GM04504 (cell line): ENCODE measurements at places on chromosomes 16 and 17.

- DNase-seq = no peak
Measured at GRCh38 chr17:68320311-68320865, 29.1 kb downstream of the ARSG start.

DNA sequence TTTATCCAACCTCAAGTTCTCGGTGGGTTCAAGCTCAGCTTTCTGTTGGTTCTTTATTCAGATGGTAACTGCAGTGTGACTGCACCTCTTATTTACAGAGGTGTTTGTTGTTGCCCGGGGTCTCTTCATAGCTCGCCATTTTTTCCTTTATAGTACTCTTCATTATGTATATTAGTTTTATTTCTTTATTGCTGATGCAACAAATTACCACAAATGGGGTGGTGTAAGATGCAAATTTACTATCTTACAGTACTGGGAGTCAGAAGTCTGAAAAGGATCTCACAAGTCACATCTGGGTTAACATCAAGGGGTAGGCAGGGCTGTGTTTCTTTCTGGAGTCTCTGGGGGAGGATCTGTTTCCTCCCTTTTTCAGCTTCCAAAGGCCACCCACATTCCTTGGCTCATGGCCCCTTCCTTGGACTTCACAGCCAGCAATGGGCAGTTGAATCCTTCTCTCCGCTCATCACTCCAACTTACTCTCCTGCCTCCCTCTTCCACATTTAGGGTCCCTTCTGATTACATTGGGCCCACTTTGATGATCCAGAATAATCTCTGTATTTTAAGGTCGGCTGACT is 241.2 kb downstream of the HAPSTR1 start:
- no peak for DNase-seq

DNA sequence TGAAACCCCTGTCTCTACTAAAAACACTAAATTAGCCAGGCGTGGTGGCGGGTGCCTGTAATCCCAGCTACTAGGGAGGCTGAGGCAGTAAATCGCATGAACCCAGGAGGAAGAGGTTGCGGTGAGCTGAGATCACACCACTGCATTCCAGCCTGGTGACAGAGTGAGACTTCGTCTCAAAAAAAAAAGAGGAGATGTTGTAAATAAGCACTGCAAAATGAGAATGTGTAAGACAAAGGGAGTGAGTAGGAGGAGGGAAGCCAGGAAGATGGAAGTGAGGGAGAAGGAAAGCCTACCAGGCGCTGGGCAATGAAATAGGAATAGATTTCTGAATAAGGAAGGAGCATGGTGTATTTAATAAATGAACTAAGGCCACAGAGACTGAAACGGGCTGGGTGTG is 8.7 kb upstream of the PRPF8 start:
- DNase-seq = no peak

- no peak for DNase-seq
Measured at GRCh38 chr16:84183911-84184591, 2.8 kb downstream of the TAF1C start.

GRCh38 chr17:38456031-38456815 is 28.0 kb downstream of the ARHGAP23 start:
- no peak for DNase-seq

DNA sequence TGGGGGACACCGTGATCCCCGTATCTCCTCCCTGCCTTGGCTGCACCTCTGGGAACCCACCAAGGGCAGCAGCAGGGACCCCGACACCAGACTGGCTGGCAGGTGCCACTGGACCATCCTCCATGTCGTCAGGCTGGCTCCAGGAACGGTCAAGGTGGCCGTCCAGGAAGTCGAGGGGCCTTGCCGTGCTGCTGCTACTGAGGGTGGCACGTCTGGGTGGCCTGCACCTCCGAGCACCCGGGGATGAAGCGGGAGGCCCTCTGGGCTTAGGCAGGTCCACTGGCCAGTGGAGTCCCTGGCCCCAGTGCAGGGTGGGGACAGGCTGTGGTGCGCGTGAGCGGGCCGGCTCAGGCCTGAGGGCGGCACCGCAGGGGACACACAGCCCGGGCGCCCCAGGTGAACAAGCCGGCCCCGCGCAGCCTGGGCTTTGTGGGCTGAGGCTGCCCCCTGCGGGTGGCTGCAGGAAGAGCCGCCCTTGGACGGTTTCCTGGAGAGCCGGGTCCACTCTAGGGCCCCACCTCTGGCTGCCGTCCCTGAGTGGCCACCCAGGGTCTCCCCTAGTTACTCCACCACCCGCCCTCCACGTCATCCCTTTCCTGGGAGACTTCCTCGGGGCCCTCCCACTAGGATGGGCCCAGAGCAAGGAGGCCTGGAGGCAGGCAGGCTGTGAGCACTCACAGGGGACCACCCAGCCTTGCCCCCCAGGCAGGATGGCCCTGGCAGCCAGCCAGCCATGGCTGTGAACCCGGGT is 42.8 kb upstream of the ZC3H18 start:
- no peak for DNase-seq

DNA sequence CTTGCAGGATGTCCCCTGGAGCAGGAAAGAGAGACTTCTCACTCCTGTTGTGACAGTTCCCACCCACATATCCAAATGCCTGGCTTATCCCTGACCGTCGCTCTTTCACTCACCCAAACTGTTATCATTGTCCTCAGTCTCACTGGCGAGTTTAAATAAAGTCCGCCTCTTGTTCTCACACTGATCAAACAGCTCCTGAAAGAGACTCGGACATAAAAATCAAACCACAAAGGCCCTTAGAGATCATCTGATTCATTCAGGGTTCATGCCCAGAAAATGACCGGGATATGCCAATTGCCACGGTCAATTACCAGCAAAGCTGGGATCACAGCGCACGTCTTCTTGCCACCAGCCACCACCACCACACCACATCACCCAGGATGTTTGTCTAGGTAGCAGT is 19.9 kb downstream of the GGA3 start:
- DNase-seq = no peak

- no peak for DNase-seq
Measured at GRCh38 chr17:16922386-16923096, 49.4 kb downstream of the TNFRSF13B start.

- no peak for DNase-seq
Measured at GRCh38 chr16:782258-782657, 5.9 kb downstream of the RPUSD1 start.

- DNase-seq = no peak
Measured at GRCh38 chr16:25253322-25253721, 4.3 kb downstream of the ZKSCAN2 start.

GRCh38 chr17:29061036-29061435 is 18.1 kb downstream of the PIPOX start:
- no peak for DNase-seq

DNA sequence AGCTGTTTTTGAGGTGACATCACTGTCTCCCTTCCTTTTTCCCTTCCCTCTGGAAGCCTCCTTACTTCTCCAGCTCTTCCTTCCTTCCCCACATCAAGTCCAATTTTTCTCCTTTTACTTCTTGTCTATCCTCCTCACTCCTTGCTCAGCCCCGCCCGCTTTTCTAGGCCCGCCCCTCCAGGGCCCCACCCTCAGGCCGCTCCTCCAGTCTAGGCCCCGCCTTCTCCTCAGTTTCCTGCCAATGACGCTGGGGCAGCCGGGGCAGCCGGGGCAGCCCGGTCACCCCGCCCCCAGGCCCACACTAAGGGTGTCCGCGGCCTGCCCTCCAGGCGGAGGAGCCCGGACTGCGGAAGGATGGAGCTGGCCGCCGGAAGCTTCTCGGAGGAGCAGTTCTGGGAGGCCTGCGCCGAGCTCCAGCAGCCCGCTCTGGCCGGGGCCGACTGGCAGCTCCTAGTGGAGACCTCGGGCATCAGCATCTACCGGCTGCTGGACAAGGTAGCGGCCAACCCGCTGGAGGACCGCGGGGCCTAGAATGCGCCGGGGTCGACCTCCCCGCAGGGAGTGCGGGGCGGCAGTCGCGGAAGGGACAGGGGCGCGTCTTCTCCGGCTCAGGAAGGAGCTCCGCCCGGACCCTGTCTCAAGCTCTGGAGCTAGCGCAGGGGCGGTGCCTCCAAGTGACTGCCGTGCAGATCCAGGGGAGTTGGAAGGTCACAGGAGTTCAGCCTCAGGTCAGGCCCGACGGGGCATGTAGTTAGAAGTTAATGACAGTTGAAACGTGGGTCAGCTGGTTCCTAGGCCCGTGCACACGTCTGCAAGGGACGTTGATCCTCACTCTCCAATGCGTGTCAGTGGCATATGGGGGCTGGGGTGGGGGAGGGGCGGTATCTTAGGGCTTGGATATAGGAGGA is at the start of gene PCTP:
PCTP (plus strand) TSS at position 302 of the 908 bp plus-strand sequence; CDS start at position 355, 53 bp downstream.
- DNase-seq = peak; percentile 86

DNA sequence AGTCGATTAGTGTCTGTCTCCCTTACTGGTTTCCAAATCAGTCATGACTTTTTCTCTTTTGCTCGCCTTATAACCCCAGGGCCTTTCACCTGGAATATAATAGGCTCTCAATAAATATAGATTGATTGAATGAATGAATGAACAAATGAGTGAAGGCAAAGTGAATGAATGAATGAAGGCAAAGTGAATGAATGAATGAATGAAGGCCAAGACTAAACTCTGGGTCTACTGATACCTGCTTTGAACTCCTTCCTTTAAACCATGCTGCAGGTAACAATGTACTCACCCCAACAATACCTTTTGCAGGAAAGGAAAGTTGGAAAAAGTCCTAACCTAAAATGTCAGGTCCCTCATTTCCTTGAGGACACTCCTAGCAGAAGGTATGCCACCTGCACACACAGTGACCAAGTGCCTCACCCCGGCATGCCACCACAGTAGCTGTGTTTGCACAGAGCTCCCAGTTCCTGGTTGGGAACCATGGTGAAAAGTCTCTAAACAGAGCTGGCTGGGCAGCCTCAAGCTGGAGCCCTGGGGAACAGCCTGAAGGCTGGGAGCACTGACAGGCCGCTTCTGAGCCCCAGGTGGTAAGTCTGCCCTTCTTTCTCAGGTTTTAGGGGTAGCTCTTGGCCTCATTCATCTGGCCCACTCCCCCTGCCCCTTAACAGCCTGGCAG is 42.7 kb upstream of the ANKFN1 start:
- DNase-seq = no peak

DNA sequence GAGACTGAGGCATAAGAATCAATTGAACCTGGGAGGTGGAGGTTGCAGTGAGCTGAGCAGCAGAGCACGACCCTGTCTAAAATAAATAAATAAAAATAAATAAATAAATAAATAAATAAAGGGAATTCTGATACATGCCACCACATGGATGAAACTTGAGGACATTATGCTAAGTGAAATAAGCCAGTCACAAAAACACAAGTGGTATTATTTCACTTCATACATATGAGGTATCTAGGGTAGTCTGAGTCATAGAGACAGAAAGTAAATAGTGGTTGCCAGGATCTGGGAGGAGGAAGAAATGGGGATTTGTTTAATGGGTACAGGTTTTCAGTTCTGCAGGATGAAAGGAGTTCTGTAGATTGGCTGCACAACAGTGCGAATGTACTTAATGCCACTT is 16.3 kb downstream of the PIPOX start:
- DNase-seq = peak; percentile 6

GRCh38 chr17:66146394-66146793 is 45.5 kb downstream of the CEP112 start:
- DNase-seq = no peak

DNA sequence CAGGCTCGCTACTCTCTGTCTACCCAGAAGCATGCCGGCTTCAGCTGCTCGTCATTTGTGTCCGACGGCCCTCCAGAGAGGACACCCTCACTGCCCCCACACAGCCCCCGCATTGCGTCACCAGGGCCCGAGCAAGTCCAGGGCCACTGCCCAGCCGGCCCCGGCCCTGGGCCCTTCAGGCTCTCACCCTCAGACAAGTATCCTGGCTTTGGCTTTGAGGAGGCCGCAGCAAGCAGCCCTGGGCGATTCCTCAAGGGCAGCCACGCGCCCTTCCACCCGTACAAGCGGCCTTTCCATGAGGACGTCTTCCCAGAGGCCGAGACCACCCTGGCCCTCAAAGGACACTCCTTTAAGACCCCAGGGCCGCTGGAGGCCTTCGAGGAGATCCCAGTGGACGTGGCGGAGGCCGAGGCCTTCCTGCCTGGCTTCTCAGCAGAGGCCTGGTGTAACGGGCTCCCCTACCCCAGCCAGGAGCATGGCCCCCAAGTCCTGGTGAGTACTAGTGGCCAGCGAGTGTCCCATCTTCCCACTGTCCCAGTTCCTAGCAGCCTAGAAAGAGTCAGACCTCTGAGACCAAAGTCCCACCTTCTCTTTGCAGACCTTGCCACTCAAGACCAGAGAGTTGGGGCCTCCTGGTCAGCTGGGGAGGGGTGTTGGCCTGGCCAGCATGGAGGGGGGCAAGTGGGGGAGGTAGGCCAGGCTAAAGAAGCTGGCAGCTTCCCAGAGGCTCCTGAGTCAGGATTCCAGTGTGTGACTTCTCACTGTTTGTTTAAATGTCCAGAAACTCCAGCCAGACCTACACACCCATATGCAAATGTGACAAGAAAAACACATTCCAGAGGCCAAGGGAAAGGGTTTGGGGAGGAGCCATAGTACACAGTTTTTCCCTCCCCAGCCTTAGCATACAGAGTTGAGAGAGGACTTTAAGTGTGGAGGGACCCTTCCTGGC is 18.6 kb downstream of the FOXN1 start:
- peak; percentile 38 for DNase-seq

DNA sequence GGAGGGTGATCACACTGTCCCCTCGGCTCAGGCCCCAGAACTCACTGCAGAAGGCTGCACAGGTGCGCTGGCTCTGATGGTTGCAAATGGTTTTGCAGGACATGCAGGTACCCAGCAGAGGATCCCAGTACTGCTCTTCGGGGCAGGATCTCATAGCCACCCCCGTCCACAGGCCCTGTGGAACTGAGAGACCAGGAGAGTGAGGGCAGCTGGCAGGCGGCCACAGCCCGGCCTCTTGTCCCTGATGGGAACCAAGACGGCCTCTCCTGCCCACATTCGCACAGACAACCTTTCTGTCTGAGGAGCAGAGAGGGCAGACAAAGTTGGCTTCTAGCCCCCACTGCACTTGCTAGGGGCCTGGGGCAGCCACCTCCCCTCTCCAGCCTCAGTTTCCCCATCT is 19.5 kb downstream of the TNFRSF13B start:
- no peak for DNase-seq

- DNase-seq = no peak
Measured at GRCh38 chr17:22694362-22695227, 1002.3 kb downstream of the KCNJ18 start.

GRCh38 chr17:78669975-78670518 is 92.9 kb upstream of the DNAH17 start:
- DNase-seq = no peak

- DNase-seq = peak; percentile 17
Measured at GRCh38 chr16:12455287-12455798, 348.3 kb downstream of the CPPED1 start.

DNA sequence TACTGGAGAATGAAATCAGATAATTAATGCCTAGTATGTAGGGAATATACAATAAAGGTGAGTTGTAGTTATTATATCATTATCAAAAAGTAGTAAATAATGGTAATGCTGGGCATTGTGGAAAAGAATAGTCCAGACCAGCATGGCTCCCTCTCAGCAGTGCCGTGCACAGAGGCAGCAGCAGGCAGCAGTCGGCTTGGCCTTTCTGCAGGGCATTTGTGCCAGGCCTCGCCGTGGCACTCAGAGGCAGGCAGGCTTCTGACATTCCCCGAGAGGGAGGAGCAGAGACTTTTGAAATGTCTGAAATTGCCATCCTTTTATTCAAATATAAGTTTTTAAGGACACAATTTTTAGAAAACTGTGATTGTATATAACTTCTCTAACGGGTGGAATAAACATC is 15.0 kb downstream of the KIAA0513 start:
- no peak for DNase-seq

DNA sequence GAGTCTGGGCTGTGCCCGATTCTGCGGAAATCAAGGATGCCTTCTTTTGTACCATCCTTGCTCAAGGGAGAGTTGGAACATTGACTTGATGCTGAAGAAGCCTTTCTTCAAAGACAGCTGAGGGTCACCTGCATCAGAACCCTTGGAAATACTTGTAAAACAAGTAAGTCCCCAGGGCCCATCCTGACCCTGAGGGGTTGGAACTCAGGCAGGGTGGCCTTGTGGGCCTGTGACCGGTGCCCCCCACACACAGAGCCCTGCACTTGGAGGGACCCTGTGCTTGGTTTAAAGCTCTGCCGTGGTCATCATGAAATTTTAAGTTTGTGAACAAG is 56.9 kb downstream of the WIPI1 start:
- no peak for DNase-seq
